CD4-positive, alpha-beta T cell treated with Interleukin-15 for 4 hours (primary cell): ENCODE measurements at places on chromosomes 1 and 21.

GRCh38 chr1:28428012-28428411 is 58.5 kb downstream of the PHACTR4 start:
- no peak for DNase-seq

DNA sequence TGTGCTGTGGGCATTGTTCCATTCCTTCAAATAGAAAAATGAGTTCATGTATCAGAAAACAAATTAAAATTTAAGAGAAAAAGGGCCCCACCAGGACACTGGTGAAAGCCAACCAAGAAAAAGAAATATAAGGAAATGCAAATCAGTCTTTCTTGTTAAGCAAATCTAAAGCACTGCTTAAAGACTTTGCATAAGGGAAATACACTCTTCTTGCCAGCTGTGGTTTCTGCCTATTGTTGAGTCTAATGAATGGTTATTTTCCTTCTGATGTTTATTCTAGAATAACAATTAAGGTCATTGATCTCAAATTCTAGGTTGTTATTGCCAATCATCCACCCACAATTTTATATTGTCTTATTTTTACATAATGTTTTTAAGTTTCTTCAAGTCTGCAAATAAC is 158.6 kb upstream of the SNX7 start:
- no peak for DNase-seq

GRCh38 chr1:60969971-60970509 is 112.3 kb upstream of the NFIA start:
- DNase-seq, result no peak

DNA sequence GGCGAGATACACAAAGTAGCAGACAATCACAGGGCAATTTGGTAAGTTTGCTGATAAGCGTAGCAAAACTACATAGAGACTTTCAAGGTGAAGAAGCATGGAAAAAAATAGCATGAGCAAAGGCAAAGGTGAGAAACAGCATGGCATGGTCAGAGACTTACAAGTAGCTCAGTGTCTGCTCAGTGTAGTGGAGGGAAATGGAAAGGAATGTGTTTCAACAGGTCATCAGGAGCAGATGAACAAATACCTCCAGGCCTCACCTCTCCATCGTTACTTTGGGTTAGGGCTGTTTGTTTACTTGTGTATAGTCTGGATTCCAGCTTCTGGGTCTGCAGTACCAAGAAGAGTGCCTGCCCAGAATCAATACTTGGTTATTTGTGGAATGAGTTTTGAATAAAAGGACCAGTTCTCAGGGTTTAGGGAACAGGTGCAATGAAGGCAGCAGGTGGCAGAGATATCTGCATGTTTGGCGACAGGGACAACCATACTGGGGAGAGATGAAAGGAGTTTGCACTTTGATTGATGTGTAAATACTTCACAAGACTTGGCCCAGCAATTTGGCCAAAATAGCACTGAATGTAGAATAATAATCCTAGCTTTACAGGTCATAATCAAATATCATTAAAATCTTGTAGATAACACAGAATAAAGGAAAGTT is 97.0 kb upstream of the FGGY start:
- DNase-seq, result no peak

DNA sequence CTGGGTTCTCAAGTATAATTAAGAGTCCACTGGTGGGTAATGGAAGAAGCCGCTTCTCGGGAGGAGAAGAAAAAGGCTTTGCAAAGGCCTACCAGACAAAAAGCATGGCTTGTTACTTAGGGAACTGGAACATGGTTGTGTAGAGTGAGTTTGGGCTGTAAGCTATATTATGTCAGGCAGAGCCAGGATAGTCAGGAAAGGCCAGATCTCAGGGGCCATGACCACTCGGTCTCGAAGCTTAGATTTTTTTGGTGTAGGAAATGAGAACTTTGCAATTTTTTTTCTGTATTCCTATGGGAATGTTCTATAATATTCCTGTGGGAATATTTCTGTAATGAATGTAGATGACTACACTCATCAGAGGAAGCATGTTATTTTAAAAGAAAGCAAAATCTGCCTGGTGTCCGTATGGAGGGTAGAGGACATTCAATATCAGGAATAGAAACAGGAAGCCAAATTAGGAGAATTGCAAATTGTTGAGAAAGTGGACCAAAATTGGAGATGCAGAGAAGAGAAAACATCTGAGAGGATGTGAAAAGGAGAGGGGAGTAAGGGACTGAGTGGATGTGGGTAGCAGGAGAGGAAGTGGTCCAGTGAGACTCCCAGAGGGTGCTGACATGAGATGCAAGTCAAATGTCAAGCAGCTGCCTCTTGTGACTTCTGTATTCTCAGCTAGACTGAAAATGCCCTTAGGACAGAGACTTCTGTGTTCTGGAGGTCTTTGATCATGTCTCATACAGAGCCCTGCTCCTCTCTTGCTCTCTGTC is 45.2 kb upstream of the HAO2 start:
- DNase-seq, result no peak

GRCh38 chr1:181089017-181089675 is 646 bp downstream of the IER5 start:
- DNase-seq, result no peak

DNA sequence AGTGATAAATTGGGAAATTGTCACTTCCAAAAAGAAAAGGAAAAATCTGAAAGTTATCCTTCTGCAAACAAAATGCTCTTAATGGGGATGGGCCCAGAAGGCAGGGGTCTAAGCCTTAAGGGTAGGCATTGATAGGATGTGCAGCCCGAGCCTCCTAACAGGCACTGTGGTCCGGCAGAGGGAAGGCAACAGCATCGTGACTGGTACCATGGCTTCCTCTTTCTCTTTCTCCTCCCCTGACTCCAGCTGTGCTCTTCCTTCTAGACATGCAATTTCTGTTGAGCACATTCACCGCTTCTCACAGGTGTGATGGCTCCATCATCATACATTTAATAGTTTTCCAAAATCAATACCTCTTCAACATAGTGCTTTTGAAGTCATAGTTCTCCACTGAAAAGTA is 91.5 kb downstream of the SELENOF start:
- DNase-seq, result no peak

GRCh38 chr1:181021159-181021558 is 1.5 kb downstream of the STX6 start:
- DNase-seq, result no peak

DNA sequence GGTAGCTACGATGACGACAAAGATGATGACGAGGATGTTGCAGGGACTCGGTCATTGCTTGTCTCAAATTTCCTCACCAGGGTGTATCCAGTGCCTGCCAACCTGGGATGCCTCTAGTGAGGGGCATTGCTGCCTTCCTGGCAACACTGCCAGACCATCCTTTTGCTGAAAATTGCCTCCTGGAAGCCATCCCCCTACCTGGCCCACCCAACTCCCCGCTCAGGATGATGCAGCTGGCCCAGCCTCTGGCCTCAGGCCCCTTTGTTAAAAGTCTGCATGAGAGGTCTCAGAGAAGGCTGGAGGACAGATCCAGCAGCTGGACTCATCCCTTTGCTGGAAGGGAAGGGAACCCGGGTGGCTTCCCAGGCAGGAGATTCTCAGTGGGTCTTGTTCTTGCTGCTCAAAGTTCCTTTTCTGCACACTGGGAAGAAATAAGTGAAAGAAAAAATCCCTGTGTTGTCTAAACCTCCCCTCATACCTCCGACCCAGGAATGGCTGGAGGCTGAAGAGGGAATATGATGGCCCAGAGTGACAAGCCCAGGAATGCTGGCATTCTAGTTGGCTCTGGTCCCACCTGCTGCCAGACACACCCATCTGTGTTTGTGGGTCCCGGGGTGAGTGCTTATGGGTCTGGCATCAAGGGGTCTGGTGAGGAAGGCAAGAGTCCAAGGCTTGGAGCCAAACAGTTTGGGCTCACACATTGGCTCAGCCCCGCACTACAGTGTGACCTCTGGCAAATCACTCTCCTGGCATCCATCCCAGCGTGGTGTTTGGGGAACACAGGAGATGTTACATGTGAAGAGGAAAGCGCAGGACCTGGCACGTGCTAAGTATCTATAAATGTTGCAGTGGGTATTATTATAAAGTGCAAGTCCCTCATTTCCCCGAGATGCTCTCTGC is 6.7 kb upstream of the FNDC5 start:
- no peak for DNase-seq

GRCh38 chr1:172482044-172482443 is 38.2 kb upstream of the PIGC start:
- DNase-seq, result no peak

DNA sequence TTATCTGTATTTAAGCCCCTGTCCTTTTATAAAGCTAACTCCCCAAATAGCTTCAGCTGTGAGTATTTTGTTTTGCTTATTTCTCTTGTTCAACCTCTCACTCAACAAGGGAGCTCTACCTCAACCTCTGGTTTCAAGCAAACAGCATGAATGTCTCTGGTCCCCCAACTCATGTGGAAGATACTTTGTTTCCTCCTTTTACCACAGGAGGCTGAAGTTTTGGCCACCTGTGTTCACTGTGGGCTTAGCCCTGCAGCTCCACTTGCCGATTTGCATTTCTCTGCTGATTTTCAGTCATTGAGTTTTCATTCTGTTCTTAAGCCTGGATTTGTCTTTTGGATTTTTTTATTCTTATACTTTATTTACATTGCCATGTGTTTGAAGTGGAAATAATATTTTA is 613.1 kb downstream of the USP25 start:
- no peak for DNase-seq

GRCh38 chr1:182191381-182192115 is 130.0 kb upstream of the ZNF648 start:
- DNase-seq, result no peak

DNA sequence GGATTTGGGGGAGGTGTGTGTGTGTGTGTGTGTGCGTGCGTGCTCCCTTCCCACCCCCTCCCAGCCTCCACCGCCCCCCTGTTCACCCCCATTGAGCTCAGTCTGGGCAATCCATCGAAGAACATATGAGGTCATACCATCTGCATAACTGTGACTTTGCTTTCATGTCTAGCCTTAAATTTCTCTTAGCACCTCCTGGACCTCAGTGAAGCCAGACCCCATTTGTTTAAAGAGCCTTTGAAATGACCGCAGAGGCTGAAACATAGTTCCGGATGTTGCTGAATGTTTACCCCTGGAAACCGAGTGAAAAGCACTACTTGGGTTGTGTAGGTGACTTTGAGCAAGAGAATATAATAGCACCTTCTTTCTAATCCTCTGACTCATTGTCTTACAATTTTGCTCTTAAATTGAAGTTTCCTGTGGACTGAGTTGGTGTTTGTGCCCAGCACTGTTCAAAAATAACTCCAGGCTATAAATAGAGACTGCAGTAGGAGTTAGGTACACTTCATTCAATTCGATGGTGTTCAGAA is 75.4 kb downstream of the UBE4B start:
- no peak for DNase-seq

- no peak for DNase-seq
These were observed 67.0 kb upstream of the PDE9A start for GRCh38 chr21:42586406-42586805.

GRCh38 chr21:28518630-28519029 is 474.0 kb downstream of the LTN1 start:
- DNase-seq, result no peak

DNA sequence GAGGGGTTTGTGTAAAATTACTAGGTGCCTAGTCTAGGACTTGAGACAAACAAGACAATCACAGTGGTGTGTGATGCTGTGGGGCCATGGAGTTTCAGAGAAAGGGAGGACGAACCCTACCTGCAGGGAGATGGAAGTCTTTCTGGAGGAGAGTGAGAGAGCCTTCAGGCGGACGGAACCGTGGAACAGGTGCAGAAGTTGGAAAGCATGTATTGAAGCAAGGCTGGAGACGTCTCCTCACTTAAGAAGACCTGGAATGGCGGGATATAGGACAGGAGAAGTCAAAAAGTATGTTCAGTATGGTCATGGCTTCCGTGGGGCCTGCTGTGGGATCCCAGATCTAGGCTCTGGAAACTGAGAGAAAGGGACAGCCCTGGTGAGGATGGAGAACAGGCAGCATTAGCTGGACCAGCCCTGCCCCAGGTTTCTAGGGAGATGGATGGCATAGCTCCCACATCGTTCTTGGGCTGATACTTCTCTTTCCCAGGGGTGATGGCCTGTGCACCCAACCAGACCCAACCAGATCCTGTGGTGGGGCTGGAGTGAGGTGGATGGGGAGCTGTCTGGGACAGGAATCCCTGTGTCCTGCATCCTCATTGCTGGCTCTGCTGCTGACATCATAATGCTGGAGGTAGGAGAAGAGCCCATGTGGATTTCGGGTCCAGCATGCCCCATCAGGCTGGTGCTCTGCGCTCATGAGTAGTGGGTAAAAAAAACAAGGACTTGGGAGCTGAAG is 15.0 kb upstream of the LRP8 start:
- DNase-seq, result no peak

GRCh38 chr1:236938760-236939159 is 65.5 kb downstream of the MT1HL1 start:
- no peak for DNase-seq

DNA sequence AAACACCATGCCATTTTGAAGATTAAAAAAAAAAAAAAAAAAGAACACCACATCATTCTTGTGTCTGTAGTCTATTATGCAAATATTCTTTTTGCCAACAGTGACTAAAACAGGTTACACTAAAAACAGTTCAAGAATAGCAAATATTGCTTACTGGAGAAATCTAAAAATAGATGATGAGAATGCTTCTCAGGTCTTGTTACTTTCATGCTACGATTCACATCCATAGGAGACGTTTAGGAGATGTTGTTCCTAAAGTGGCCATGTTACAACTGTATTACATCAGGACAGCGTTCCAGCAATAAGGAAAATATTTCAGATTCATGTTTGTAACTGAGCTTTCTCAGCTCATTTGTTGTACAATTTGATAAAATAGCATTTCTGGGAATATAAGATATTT is 32.3 kb downstream of the RAB3GAP2 start:
- DNase-seq, result no peak

DNA sequence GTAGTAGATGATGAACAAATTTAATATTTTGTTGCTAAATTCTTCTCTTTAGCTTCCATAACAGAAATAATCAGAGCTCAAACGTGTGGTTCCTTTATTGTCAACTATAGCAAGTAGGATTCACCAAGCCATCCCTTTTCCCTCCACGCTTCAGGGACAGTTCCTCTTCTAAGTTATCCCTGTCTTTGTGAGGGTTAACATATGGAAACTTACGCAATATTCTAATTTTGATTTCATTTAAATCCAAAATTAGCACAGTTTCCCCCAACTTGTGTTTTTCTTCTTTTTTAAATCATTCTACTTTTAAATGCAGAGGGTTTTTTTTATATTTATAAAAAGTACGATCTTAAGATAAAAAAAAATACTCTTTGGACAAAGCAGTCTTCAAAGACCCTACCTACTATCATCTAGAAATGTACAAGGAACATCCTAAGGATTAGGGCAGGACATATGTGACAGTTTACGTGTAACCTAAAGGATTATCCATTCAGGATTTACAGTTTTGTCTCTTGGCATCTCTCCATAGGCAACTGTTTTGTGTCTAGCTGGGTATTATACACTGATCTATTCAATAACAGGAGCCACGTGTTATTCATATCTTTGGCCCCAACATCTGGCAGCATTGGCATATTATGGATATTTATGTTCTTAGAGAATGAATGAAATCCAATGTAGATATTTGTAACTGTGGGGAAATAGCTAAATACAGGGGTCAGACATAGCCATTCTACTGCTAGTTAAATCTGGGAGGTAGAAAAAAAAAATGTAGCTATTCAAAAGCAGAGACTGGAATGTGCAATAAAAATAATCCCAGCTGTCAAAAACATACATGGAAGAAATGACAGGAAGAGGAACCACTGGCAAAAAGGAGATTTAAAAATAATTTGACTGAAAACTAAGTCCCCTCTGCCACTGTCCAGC is 272.9 kb downstream of the NEGR1 start:
- DNase-seq, result no peak

- no peak for DNase-seq
These were observed 147.6 kb downstream of the FGGY start for GRCh38 chr1:59444520-59444919.
